Thymus (tissue), 14 donors: ENCODE measurements at places on chromosomes 1 and 21. TPM values are rescaled to one million over a fixed set of nuclear protein-coding genes. Genes with fewer than 3 reads are reported as not detected.

The HCN3 gene
- 0.76 TPM for total RNA-seq

The KRTAP10-4 gene
- not detected for total RNA-seq

The SCMH1 gene
- 17.8 TPM for total RNA-seq

The KRTAP21-2 gene
- total RNA-seq, result not detected

The CFAP74 gene
- 0.09 TPM for total RNA-seq

The UAP1 gene
- 21.9 TPM for total RNA-seq

The PGBD5 gene
- 2.1 TPM for total RNA-seq

The DNAJC28 gene
- total RNA-seq, result 1.2 TPM

The GPX7 gene
- total RNA-seq, result 30.9 TPM

The AADACL3 gene
- total RNA-seq, result 0.05 TPM

The ACBD6 gene
- 48.7 TPM for total RNA-seq

The SELENBP1 gene
- 6.1 TPM for total RNA-seq

The TAS1R1 gene
- total RNA-seq, result not detected

The ATP5PO gene
- total RNA-seq, result 252 TPM

The FCMR gene
- 38.9 TPM for total RNA-seq

The IL10 gene
- 1.8 TPM for total RNA-seq

The EPHB2 gene
- 2.6 TPM for total RNA-seq

The STYXL2 gene
- 0.24 TPM for total RNA-seq

The SH2D5 gene
- 0.14 TPM for total RNA-seq

The WNT4 gene
- 1.9 TPM for total RNA-seq

The TMEM52 gene
- 0.28 TPM for total RNA-seq

The MIXL1 gene
- total RNA-seq, result 0.09 TPM

The MPL gene
- 0.05 TPM for total RNA-seq

The ZRANB2 gene
- 101 TPM for total RNA-seq

The CFH gene
- total RNA-seq, result 12.6 TPM

The S100A7A gene
- total RNA-seq, result not detected

The CA14 gene
- 0.09 TPM for total RNA-seq

The IFFO2 gene
- 5.1 TPM for total RNA-seq

The DENND2C gene
- total RNA-seq, result 0.47 TPM

The SMIM1 gene
- total RNA-seq, result 6.9 TPM

The GPR157 gene
- total RNA-seq, result 4.3 TPM

The KCNE2 gene
- total RNA-seq, result 0.14 TPM

The NCF2 gene
- 11.9 TPM for total RNA-seq

The MYOM3 gene
- total RNA-seq, result 1.5 TPM

The DMRTA2 gene
- total RNA-seq, result 0.14 TPM

The EFHD2 gene
- 36.3 TPM for total RNA-seq

The TEDDM1 gene
- total RNA-seq, result not detected

The MFSD2A gene
- 2.3 TPM for total RNA-seq

The CFAP107 gene
- not detected for total RNA-seq
